ENCODE measurements at places on chromosomes 2 and 18.

DNA sequence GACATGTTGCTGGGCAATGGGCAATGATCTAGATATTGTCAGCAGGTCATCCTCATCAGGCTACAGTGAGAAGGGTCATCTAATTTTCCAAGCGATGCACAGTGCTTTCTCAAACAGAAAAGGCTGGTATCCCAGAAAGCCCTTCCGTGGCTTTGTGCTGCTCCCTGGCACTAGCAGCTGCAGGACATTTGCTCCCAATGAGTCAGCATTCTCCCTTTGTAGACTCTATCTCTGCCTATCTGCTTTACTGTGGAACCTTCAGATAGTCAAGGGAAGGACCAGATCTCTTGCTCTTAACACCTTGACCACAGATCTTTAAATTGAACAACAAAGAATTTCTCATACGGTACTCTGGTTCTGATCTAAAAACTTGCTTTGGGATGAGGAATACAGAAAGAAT lies 101.4 kb downstream of the CDH2 start:
- H3K36me3 ChIP-seq = no peaks in the 10 kb centered on the region
- H3K4me3 ChIP-seq = no peak overlapping the region
- H3K27me3 ChIP-seq = no peaks in the 10 kb centered on the region
- DNase-seq = no peak
- H3K27ac ChIP-seq = no peak overlapping the region

GRCh38 chr2:15984368-15985255 lies 44.3 kb downstream of the MYCN start:
- no peak for DNase-seq
- no peak overlapping the region for H3K4me3 ChIP-seq
- H3K36me3 ChIP-seq = no peaks in the 10 kb centered on the region
- H3K4me1 ChIP-seq = no peaks in the 10 kb centered on the region
- H3K27ac ChIP-seq = no peak overlapping the region

DNA sequence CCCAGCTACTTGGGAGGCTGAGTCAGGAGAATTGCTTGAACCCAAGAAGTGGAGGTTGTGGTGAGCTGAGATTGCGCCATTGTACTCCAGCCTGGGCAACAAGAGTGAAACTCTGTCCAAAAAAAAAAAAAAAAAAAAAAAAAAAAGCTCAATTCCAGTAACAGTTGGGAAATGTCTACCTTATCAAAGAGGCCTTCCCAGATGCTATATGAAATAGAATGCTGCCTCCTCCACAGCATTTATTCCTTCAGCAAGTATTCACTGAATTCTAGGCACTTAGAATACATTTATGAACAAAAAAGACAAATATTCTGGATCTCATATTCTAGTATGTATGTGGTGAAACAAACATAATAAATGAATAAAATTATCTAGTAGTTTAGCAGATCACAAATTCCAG lies 12.8 kb upstream of the CDK5R2 start:
- H3K4me3 ChIP-seq = no peak overlapping the region
- H3K4me1 ChIP-seq = no peaks in the 10 kb centered on the region
- no peaks in the 10 kb centered on the region for H3K36me3 ChIP-seq

- DNase-seq = peak; percentile 61
- no peaks in the 10 kb centered on the region for H3K27me3 ChIP-seq
- H3K36me3 ChIP-seq = no peaks in the 10 kb centered on the region
- no peak overlapping the region for H3K4me3 ChIP-seq
- peaks cover 14% of the 10 kb centered on the region for H3K4me1 ChIP-seq
Observed at GRCh38 chr2:148594216-148594615, 50.3 kb upstream of the EPC2 start.

DNA sequence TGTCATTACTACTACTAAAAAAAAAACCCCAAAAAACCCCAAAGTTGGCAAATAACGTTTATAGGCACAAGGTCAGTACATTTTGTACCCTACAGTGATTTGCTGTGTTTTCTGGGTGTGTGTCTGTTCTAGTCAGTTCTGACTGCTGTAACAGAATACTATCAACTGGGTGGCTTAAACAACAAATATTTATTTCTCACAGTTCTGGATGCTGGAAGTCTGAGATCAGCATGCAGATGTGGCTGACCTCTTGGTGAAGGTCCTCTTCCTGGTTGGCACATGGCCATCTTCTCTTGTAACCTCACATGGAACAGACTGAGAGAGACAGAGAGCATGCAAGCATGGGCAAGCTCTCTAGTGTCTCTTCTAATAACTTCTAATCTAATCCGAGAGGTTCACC lies 103.1 kb downstream of the CERS6 start:
- DNase-seq = no peak
- H3K27ac ChIP-seq = peak overlapping the region; percentile 5
- no peaks in the 10 kb centered on the region for H3K27me3 ChIP-seq
- H3K4me1 ChIP-seq = peaks cover 3% of the 10 kb centered on the region
- no peak overlapping the region for H3K4me3 ChIP-seq

DNA sequence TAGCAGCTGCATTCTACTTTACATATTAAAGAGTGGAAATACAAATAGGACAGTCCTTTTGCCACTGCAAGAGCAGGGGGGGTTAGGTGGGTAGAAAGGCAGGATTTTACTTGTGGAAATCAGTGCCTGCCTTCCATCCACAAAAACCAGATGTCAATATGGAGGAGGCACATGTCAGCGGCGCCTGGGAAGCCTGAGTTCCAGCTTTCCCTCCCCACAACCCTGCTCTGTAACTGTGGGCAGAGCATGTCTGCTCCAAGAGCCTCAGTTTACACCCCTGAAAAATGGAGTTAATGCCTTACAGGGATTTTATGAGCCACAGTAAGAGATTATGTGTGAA lies 32.9 kb downstream of the STEAP3 start:
- H3K4me3 ChIP-seq = no peak overlapping the region
- peaks cover 31% of the 10 kb centered on the region for H3K4me1 ChIP-seq
- DNase-seq = no peak
- H3K27ac ChIP-seq = peak overlapping the region; percentile 51
- peaks cover 12% of the 10 kb centered on the region for H3K36me3 ChIP-seq

DNA sequence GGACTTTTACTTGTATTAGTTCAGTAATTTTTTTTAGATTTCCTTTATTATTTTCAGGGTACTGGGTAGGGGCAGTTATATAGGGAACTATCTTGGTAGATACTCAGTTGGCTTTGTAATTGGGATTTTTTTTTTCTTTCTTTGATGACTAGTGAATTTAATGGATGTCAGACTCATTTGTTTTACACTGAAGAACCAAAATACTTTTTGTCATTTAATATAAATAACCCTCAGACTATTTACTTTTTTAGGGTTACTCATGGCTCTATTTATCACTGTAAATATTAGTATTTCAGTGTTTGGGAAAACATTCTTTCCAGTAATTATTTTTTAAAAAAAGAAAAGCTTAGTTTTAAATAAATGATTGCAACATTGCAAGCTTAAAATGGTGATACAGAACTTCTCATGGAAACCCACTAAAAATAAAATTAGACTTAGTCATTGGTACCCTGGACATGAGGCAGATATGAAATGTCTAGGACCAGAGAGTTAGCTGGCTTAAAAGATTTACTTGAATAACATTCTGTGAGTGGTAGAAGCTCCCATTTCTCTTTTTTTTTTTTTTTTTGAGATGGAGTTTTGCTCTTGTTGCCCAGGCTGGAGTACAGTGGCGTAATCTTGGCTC lies 74.4 kb upstream of the CYP20A1 start:
- no peak overlapping the region for H3K27ac ChIP-seq
- DNase-seq = no peak
- no peaks in the 10 kb centered on the region for H3K27me3 ChIP-seq
- peaks cover 39% of the 10 kb centered on the region for H3K36me3 ChIP-seq

GRCh38 chr2:147468963-147469362 lies 375.9 kb upstream of the ACVR2A start:
- no peak overlapping the region for H3K27ac ChIP-seq
- H3K4me3 ChIP-seq = no peak overlapping the region
- no peak for DNase-seq
- H3K36me3 ChIP-seq = no peaks in the 10 kb centered on the region
- H3K4me1 ChIP-seq = no peaks in the 10 kb centered on the region

DNA sequence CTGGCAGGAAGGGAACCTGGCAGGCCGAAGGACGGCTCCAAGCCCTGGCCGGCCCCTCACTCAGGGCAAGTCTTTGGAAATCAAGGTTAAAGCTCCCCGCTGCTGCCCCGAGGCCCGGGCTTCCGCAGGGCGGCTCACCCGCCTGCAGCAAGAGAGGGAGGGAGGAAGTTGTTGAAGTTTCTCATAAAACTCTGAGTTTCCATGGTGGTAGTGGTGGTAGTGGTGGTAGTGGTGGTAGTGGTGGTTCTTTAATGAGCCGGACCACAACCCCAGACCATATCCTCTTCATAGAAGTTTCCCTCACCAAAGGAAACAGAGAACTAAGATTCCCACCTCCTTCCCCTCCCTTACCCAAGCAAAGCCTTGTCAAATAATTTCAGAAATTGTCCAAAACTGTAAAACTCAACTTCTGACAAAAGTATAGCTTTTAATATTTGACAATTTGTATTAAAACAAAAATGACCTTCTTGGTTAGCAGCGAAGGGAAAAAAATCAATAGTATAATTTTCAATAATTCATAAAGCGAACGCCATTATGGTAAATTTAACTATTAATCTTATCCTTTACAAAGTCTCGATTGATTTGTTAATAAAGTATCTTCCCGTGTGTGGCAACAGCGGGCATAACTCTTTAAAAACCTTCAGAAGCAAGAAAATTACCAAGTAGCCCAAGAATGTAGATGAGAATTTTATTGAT lies 1.5 kb upstream of the HOXD10 start:
- peaks cover 47% of the 10 kb centered on the region for H3K36me3 ChIP-seq
- no peak for DNase-seq
- no peaks in the 10 kb centered on the region for H3K27me3 ChIP-seq
- peaks cover 6% of the 10 kb centered on the region for H3K4me1 ChIP-seq
- H3K4me3 ChIP-seq = no peak overlapping the region

DNA sequence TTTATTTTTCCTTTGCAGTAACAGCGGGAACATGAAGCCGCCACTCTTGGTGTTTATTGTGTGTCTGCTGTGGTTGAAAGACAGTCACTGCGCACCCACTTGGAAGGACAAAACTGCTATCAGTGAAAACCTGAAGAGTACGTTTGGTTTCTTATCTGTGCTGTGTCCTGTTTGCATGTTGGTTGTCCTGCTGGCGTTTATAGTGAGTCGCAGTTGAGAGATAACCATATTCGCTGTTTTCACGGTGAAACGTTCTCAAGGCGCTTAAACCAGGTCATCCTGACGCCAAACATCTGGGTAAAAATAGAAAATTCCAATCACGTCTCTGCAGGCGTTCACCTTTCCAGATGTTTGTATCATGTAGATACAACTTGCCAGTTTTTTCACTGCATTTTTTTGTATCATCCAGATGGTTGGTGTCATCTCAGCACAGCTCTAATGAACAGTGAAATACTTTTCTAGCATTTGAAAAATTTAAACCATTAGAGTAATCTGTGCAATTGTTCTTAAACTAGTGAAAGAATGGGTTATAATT lies 21.2 kb downstream of the CLUL1 start:
- H3K27ac ChIP-seq = no peak overlapping the region
- no peaks in the 10 kb centered on the region for H3K27me3 ChIP-seq
- no peak for DNase-seq
- no peak overlapping the region for H3K4me3 ChIP-seq
- H3K36me3 ChIP-seq = no peaks in the 10 kb centered on the region
- H3K4me1 ChIP-seq = no peaks in the 10 kb centered on the region

- H3K4me3 ChIP-seq = no peak overlapping the region
- H3K4me1 ChIP-seq = no peaks in the 10 kb centered on the region
- no peak overlapping the region for H3K27ac ChIP-seq
- no peaks in the 10 kb centered on the region for H3K36me3 ChIP-seq
- no peaks in the 10 kb centered on the region for H3K27me3 ChIP-seq
- no peak for DNase-seq
Observed at GRCh38 chr18:34411952-34412351, 187.2 kb upstream of the NOL4 start.

DNA sequence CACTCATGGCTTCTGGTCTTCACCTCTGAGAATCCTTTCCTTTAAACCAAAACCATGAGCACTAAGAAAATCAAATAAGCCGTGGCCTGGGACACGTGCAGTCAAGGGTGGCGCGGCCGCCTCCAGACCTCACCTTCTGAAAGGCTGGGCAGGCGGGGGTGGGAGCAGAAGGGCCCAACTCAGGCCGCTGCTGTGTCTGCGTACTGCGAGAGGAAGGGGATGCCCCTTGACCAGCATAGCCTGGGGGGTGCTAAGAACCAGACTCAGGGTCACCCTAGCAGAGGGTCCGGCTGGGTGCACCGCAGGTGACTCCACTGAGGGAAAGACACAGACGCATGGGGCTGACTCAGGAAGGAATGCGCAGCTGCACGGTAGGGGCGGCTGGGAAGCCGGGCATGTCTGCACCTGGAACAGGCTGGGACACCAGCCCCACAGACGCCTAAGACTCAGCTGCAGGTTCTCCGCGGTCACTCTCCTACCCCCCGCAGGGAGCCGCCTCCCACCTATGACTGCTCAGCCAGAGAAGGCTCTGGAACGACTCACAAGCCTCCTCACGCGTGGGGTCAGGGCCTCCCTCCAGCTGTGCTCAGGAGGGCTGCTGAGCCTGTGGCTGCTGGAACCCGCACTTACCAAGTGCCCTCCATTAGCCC lies 432.4 kb upstream of the MYT1L start:
- no peaks in the 10 kb centered on the region for H3K4me1 ChIP-seq
- no peak overlapping the region for H3K27ac ChIP-seq
- no peak for DNase-seq
- no peak overlapping the region for H3K4me3 ChIP-seq
- H3K36me3 ChIP-seq = no peaks in the 10 kb centered on the region

- H3K4me3 ChIP-seq = no peak overlapping the region
- H3K4me1 ChIP-seq = no peaks in the 10 kb centered on the region
- no peak overlapping the region for H3K27ac ChIP-seq
- no peaks in the 10 kb centered on the region for H3K27me3 ChIP-seq
- no peak for DNase-seq
Observed at GRCh38 chr2:36737131-36737750, 40.7 kb downstream of the VIT start.

- no peak overlapping the region for H3K4me3 ChIP-seq
- H3K27me3 ChIP-seq = no peaks in the 10 kb centered on the region
- H3K27ac ChIP-seq = no peak overlapping the region
- no peak for DNase-seq
- H3K36me3 ChIP-seq = no peaks in the 10 kb centered on the region
Observed at GRCh38 chr2:182541268-182541667, 114.4 kb upstream of the PDE1A start.

Data from RWPE2 (cell line).